ENCODE measurements at places on chromosomes 3 and 15.

- no peak for DNase-seq
Observed at GRCh38 chr3:150275941-150276340, 132.2 kb upstream of the TSC22D2 start.

- no peak for DNase-seq
Observed at GRCh38 chr3:197961582-197961945, 1.5 kb downstream of the LMLN start.

DNA sequence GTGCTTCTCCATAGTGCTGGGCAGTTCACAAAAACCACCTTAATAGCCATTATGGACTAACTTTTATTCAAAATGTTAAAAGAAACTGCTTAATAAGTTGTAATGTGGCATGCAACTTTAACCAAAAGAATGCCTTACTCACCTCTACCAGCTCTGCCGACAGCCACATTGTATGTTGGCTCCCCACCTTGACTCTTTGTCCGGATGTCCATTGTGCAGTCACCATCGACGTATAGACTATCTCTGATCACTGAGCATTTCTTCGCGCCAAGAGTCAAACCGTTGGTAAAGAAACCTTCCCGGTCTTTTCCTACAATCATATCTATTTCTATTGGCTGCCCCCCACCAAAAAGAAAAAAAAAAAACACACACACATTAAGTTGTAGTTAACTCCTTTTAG lies 2.5 kb downstream of the PFN2 start:
- DNase-seq: no peak

DNA sequence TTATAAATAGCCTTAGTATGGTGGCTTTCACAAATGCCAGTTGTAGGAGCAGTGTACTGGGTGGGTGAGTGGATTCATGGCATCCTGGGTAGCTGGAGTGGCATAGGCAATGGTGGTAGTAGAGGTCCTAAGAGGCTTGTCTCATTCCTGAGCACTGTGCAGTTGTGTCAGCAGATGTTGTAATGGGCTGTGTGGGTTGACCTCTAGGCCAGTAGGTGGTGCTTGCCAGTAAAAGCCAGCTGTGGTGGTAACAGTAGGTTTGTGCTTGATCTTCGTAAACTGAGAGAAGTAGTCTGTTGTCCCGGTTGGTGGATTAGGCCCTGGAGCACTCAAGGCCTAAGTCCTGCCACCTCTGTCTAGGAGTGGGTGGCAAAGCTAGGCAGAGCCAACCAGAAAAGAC lies 149.7 kb upstream of the SUCLG2 start:
- DNase-seq: no peak

- no peak for DNase-seq
Observed at GRCh38 chr3:15339786-15340215, 7.4 kb upstream of the SH3BP5 start.

GRCh38 chr15:51049081-51049480 lies 45.6 kb downstream of the TNFAIP8L3 start:
- no peak for DNase-seq

DNA sequence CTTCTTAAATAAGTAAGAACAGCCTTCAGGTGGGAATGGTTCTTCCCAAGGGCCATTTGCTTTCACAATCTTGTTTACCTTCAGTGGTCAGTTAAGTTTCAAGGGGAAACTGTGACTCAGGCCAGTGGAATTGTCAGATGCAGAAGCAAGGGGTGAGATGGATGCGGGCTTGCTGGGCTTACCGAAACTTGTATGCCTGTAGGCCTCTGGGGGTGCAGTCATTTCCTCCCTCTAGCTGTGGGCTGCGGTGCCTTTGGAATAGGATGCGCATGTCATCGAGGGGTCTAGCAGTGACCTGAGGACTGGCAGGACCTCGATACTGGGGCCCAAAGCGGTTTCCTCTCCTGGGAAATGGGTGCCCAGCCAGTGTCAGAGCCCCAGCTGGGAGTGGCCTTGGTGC lies 121.6 kb downstream of the EEFSEC start:
- DNase-seq: no peak

GRCh38 chr3:51706788-51707731 lies at the start of gene GRM2:
Gene GRM2, plus strand, starts transcription at chr3:51707068. Its CDS starts 1,916 bp downstream, at chr3:51708984.
- DNase-seq: no peak

GRCh38 chr15:40392986-40393948 lies 10.7 kb downstream of the KNSTRN start:
- DNase-seq: no peak

GRCh38 chr3:141384575-141384974 lies 16.3 kb downstream of the ZBTB38 start:
- DNase-seq: no peak

DNA sequence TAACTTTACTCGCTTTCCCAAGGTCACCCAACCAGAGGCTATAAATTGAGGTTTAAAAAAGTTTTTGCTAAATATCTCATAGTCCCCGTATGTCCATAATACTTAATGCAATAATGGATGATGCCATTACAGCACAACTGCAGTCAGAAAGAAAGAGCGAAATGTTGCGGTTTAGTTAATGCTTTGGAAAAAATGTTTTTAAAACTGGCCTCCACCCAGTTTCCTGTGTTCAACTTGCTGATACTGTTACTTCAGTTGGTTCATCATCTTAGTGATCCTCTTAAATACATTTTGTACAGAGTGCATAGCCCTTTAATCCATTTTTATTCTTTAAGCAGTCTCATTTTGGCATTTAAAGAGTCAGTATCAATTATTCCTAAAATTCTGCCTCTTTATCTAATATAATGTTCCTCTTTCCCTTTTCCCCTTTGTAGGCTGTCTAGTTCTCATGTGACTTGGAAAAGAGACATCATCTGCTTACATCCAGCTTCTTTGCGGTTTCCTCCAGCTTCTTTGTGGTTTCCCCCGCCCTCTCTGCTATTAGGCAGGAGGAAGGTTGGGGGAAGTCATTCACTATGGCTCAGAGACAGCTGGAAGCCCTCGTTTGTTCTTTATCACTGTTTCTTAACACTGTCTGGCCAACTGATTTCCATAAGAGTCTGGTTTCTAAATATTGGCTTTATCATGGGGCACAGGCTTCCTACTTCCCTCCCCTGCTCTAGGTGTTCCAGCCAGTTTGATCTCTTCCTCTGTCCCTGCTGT lies 154.3 kb downstream of the GOLIM4 start:
- no peak for DNase-seq

DNA sequence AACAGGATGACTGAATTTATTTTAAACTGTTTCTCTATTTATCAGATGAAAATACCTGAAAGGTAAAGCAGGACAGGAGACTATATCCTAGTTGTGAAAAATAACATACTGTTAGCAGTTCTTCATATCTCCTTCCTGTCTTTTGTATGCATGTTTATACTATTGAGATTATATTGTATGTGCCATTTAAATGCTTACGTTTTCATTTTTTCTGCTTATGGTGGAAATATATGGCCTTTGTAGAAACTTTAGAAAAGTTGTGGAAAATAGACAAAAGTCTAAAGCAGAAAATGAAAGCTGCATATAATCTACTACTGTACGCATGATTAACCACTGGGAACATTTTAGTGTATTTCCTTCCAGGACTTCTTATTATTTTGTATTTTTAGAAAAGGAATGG lies 2.1 kb upstream of the PPM1L start:
- DNase-seq: no peak

DNA sequence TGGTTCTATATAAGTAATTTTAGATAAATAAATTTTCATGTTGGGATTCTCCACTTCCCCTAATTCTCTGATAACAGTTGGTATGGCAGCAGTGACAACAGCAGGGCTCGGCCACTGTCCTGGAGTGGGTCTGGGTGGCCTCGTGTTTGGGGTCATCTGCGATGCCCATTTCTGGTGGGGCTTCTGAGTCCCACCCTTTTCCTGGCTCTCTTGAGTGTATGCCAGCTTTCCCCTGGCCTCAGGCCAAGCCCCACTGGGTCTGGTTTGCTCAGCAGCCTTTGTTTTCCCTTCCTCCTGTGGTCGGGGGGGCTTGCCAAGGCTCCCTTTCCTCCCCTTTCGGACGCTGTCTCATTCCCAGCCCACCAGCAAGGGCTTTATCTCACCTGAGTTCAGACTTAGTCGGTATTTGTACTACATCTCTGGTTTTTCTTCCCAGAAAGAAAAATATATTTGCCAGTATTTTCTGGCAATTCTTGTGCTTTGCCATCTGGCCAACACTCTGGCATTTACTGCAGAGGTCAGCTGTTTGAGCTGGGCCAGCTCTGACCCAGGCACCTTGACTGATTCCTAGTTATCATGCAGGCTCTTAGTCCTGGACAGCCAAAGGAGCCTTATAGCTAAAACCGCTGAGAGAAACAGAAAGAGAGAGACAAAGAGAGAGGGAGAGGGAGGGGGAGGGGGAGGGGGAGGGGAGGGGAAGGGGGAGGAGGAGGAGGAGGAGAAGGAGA lies 35.2 kb downstream of the MYZAP start:
- no peak for DNase-seq

GRCh38 chr15:69610277-69610676 lies 157.7 kb downstream of the RPLP1 start:
- DNase-seq: no peak

DNA sequence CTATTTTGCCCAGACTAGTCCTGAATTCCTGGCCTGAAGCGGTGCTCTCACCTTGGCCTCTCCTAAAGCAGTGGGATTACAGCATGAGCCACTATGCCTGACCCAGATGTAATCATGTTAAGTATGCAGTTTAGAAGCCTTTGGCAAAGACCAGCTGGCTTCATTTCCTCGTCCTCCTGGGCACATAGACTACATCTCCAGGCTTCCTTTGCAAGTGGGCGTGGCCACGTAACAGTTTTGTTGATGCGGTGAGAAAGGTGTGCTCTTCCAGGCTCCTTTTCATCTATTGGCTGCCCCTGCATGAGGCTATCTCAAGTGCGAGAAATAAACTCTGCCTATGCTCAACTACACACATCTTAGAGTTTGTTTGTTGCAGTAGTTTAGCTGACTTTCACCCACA lies 13.0 kb downstream of the SV2B start:
- no peak for DNase-seq

DNA sequence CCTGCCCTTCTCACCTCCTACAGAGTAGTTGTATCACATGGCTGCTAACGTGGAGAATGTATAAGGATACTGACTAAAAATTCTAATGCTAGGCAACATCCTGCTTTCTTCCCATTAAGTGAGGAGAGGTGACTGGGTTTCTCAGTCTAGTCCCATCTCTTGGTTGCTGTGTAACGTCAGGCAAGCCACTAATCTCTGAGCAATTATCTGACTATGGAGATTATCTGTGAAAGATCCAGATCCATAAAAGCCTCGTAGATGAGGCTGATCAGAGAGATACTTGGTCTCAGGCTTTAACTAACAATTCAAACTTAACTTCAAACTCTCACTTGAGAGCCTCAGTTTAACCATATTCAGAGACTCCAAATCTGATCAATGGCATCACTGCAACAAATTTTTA lies 4.7 kb upstream of the RPS17 start:
- DNase-seq: no peak

DNA sequence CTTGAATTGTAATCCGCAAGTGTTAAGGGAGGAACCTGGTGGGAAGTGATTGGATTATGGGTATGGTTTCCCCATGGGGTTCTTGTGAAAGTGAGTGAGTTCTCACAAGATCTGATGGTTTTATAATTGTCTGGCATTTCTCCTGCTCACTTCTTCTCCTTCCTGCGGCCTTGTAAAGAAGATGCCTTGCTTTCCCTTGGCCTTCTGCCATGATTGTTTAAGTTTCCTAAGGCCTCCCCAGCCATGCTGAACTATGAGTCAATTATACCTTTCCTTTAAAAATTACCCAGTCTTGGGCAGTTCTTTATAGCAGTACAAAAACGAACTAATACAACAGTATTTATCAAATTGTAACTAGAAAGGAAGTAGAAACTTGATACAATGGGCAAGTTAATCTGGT lies 31.9 kb downstream of the IFT57 start:
- no peak for DNase-seq

DNA sequence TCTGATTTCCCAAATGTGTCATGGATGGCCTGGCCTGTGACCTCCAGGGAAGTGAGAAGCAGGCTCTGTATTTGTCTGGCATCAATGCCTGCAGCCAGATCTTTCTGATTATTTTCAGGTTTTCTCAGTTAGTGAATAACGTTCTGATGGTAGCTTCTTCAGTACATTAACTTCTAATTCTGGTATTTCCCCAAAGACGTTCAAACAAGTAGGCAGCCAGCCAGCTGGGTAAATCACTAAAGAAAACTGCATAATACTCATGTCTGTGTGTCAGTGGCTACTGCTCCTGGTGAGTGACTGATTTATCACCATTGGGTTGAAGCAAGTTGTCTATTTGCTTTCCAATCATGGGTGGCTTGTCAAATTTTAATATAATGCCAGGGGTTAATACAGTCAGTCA lies 162.6 kb upstream of the PFN2 start:
- DNase-seq: no peak

DNA sequence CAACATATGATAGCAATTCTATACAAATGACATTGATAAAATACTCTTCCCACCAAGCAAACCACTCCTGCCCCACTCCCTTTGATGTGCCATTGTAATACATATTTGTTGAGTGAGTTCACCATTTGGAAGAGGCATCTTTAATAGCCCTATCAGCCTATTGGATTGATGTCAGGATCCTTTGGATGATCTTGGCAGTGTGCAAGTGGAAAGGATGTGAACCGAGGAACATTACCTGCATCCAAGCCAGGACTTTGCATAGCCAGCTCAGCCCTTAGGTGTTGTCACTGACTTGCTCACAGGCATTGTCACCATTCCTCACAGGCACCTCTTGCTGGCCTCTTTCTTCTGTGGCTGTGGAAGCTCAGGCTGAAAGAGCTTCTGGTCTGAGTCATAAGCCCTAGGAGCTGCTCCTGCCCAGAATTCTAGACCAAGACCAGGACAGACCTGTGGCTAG lies 16.5 kb upstream of the TIMP4 start:
- no peak for DNase-seq

DNA sequence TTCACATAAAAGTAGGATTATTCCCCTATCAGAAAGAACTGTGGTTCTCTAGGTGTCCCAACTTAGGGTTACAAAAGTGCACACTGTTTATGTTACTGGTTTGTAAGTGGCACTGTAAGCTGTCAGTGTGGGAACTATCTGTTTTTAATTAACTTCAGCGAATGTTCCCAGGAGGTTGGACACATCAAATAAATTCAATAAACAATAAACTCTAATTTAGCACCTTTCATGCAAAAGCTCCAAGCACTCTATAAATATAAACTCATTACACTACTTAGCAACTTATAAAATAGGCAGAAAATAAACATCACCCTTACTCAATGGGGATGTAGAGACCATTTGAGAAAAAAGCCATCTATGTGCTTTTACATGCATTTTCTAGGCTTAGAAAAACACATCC lies 168.4 kb upstream of the SLC2A2 start:
- DNase-seq: no peak

DNA sequence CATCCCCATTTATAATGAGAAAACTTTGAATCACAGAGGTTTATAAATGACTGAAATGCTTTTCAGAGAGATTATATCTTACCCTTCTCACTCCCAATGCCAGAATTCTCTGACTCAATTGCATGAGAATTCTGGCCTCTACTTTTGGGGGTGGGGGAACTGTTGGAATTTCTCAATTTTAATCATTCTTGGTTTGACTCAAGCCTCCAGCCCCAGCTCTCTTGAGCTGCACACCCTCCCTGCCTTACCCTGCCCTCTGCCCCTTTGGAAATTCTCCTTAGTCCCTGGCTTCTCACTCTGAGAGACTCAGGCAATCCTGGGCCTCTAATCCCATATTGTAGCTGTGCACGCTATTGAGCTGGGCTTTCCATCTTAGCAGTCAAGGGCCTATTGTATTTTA lies 44.2 kb downstream of the ZNF589 start:
- DNase-seq: no peak

- DNase-seq: no peak
Observed at GRCh38 chr3:144033863-144034262, 62.2 kb downstream of the DIPK2A start.
